Activated T-helper 1 cell treated with anti-CD3 and anti-CD28 coated beads, Interleukin-2, amount 50 U/mL, for 16 hours (primary cell): ENCODE measurements at places on chromosomes 1 and 21.

GRCh38 chr1:243572940-243573339, 277.1 kb downstream of the AKT3 start:
- no peak for DNase-seq

DNA sequence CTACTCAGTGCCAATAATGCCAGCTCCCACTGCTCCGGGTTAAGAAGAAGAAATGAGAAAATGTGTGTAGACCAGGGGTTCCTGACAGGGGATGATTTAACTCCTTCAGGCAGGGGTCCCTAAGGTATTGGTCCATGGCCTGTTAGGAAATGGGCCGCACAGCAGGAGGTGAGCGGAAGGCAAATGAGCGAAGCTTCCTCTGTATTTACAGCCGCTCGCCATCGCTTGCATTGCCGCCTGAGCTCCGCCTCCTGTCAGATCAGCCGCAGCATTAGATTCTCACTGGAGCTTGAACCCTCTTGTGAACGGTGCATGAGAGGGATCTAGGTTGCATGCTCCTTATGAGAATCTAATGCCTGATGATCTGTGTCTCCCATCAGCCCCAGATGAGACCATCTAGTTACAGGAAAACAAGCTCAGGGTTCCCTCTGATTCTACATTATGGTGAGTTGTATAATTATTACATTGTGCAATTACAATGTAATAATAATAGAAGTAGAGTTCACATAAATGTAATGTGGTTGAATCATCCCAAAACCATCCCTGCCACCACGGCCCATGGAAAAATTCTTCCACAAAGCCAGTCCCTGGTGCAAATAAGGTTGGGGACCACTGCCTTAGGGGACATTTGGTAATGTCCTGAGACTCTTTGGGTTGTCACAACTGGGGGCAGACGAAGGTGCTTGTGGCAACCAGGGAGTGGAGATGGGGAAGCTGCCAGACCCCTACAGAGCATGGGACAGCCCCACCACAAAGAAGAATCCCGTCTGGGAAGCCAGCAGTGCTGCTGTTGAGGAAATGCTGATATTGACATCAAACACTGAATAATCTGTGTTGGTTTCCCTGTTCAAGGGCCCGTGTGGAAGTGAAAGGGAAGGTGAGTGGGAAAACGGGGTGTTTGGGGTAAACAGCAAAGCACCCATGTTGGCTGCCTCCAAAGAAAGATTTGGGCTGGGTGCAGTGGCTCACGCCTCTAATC, 60.8 kb downstream of the DHRS3 start:
- DNase-seq: no peak

- no peak for DNase-seq
Observed at GRCh38 chr1:19169642-19170041, 40.4 kb downstream of the UBR4 start.

DNA sequence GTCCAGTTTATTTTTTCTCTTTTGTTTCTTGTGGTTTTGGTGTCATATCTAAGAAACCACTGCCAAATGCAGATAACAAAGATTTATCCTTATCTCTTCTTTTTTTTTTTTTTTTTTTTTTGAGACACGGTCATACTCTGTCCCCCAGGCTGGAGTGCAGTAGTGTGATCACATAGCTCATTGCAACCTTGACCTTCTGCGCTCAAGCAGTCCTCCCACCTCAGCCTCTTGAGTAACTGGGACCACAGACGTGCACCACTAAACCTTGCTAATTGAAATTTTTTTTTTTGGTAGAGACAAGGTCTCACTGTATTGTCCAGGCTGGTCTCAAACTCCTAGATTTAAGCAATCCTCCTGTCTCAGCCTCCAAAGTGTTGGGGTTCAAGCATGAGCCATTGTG, 8.9 kb downstream of the SLC66A1 start:
- DNase-seq: no peak

GRCh38 chr1:156923670-156924477, 3.4 kb downstream of the LRRC71 start:
- no peak for DNase-seq

GRCh38 chr21:17451364-17451891, 61.4 kb upstream of the CXADR start:
- no peak for DNase-seq

GRCh38 chr1:14987829-14988603, 165.5 kb upstream of the TMEM51 start:
- no peak for DNase-seq

DNA sequence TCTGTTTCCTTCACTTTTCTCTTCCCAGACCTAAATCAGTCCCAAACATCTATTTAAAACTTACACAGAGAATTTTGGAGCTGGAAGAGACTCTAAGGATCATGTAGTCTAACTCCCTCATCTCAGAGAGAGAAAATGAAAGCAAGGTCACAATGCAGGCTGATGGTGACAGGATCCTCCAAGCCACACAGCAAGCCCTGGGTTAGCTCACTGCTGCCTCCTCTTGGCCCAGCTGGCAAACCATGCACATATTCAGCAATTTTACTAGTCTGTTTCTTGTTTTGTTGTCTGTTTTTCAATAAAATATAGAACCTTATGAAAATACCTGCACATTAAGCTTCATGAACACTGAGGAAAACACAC, 27.7 kb upstream of the LY9 start:
- peak; percentile 69 for DNase-seq

- no peak for DNase-seq
Observed at GRCh38 chr1:212486619-212486975, 53.9 kb downstream of the NENF start.

- DNase-seq: no peak
Observed at GRCh38 chr1:25700626-25701025, 84.0 kb downstream of the MAN1C1 start.

- DNase-seq: no peak
Observed at GRCh38 chr1:203196371-203196770, 9.9 kb upstream of the CHI3L1 start.

- peak; percentile 83 for DNase-seq
Observed at GRCh38 chr1:206734499-206735142, 36.0 kb upstream of the IL19 start.

GRCh38 chr1:193537266-193538002, 351.0 kb upstream of the B3GALT2 start:
- DNase-seq: peak; percentile 48

DNA sequence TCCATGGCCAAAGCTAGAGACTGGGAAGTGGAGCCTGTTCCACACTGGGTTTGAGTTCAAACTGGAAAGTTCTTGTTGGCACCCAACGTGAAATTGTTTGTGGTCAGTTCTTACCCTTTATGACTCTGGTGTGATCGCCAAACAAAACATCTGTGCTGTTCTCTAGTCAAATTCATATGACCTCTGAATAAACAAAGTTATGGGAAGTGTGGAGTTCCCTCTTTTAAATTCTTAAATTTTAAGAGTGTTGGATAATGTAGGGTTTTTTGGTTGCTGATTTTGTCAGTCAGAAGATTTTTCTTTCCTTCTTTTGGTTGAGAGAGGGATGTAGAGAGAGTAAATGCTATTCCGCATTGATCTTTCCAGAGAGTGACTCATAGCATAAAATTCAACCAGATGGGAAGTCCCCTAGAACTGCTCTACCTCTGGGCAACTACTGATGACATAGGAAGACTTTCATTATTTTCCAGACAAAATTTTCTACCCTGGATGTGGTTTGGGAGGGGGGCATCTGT, 36.4 kb downstream of the CHML start:
- DNase-seq: no peak

DNA sequence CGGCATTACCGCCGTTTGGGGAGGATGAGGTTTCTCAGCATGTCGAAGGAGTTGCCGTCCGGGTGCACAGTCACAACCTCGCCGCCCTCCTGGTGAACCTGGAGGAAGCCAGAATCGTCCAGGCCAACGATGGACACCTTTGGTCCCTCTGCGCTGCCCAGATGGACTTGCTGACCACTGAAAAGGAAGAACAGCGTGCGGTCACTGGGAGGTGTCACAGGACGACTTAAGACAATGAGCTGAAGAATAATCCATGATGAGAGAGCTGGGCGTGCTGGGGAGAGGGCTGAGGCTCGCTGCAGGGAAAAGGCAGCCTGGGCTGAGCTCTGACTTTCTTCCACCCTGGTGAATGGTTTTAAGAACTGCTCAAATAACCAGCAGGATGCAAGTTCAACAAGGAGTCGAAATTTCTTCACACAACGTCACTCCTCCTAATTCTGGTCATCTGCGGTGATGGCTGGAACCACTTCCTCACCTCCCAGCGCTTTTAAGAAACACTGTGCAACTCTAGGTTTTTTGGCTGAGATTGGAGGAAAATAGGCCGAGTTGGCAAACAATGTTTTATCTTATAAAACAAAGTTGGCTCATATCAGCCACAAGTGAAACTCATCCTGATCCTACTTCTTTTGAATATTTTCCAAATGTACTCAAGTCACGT, 55.5 kb downstream of the SIM2 start:
- DNase-seq: no peak

DNA sequence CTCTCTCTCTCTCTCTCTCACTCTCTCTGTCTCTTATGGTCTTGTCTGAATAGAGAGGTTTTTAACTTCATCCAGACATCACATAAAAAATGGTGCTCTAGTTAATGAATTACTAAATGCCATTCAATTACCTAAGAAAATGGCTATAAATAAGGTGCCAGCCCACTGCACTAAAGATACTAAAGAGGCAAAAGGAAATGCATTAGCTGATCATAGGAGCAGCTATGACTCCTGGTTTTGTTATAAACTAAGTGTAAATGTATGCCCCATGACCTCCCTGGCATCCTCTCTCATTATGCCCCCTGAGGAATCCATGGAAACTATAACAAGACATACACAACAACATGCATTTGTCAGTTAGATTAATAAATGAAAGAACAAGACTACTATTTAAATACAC, 57.5 kb upstream of the PDC start:
- no peak for DNase-seq

GRCh38 chr1:101205457-101205856, 31.4 kb upstream of the S1PR1 start:
- DNase-seq: no peak

GRCh38 chr1:172002725-172003345, 161.5 kb downstream of the DNM3 start:
- no peak for DNase-seq

DNA sequence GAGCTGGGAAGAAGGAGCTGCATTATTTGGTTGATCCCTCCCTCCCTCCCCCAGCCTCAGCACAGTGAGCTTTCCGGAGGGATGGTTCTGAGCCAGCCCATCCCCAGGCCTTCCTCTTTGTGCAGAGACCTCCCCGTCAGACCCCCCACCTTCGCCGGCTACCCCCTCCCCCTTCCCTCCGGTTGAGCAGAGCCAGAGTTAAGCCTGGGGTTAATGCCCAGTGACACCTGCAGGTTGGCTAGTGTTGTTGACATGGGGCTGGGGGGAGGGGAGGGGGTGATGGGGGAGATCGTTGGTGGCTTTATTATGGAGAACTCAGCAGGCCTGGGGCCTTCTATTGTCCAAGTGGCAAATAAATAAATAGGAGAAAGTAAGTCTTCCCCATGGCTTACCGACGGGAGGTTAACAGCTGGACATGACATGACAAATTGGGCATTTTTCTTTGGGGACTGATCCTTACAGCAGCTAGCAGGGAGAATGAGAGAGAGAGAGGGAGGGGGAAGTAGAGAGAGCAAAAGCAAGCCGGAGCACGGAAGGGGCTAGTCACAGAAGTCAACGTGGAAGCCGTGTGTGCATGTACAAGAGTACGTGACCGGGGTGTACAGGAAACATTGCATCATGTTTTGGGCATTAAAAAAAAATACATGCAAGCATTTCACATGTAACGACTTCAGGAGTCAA, 131.1 kb downstream of the TMEM53 start:
- DNase-seq: no peak

DNA sequence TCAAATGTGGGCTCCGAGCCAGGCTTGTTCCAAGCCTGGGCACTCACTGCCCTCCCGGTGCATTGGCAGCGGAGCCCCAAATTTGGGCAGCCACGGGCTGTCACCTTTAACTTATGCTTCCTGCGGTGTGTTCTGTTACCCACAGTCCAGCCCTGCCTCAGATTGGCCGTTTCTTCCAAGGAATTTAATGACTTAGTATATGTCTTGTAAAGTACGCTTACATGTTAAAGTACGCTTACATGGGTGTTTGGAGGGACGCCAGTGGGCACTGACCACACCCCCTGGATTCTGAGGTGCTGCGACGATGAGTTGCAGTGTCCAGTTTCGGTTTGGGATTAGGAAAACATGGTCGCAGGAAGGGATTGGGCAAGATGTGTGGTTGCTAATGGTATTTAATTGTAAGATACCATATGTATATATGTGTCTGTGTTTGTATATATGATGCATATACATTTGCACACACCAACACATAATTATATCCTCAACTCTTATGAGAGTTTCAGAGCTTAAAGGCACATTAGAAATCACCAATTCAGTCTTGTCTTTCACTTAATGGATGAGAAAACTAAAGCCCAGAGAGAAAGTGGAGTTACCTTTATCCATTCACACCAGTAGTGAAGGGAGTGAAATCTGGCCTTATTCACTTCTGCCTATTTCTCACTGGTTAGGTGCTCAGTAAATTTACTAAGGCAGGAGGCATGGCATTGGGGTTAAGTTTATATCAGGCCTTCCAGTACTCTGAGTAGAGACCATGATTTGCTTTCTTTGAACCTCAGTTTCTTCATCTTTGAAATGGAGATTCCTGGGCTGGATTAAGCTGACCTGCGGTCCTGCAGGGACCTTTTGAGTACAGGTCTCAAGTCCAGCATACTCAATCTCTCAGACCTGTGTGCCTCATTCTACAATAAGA, 1.0 kb downstream of the SMYD2 start:
- no peak for DNase-seq

- DNase-seq: no peak
Observed at GRCh38 chr1:206911064-206911663, 10.6 kb downstream of the FCMR start.

- no peak for DNase-seq
Observed at GRCh38 chr1:162627662-162628296, 4.5 kb upstream of the DDR2 start.

DNA sequence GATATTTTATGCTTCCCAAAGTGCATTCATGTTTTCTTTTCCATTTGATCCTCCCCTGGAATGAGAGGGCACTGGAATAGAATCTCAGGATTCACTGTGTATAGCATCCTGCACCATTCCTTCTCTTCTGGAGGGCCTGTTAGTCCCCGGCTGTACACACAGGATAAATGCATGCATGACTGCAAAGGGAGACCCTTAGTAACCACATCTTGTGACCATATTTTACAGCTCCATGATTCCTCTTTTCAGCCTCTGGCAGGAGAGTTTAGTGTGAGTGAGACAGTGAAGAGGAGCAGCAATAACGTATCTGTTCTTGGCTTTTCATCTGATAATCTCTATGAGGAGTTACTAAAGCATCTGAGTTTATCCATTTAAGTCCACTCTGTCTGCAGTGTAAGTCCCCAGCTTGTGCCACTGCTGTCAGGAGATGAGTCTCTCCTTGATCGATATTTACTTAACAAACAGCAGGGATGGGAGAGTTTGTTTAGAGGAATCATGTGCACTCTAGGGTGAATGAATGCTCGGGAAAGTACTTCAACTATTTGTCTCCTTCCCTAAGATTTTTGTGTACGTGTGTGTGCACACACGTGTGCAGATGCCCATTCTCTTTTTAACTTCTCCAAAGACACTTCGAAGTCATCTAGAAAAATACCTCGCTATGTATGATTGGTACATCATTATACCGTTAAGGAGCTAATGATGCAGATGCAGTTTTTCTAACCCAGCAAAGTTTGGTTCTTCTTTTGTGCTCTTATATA, 41.1 kb downstream of the PROX1 start:
- no peak for DNase-seq
